ENCODE measurements at places on chromosomes 13 and 19. TPM values are rescaled to one million over a fixed set of nuclear protein-coding genes. Genes with fewer than 3 reads are reported as not detected.

The SMG9 gene
- 77.6 TPM for total RNA-seq

The CALM3 gene
- total RNA-seq, result 454 TPM

The SERPINE3 gene
- total RNA-seq, result not detected

The GPR4 gene
- not detected for total RNA-seq

The STOML3 gene
- total RNA-seq, result not detected

The LYL1 gene
- total RNA-seq, result 2.8 TPM

The EIF3K gene
- 280 TPM for total RNA-seq

The ZNF283 gene
- 5.0 TPM for total RNA-seq

The KLHL1 gene
- not detected for total RNA-seq
